Vagina (tissue), 2 donors: ENCODE measurements at places on chromosomes 4 and X.

- no peak overlapping the region for H3K27ac ChIP-seq
- no peaks in the 10 kb centered on the region for H3K36me3 ChIP-seq
- H3K4me3 ChIP-seq, result no peak overlapping the region
- H3K4me1 ChIP-seq, result no peaks in the 10 kb centered on the region
- DNase-seq, result no peak
Measured at GRCh38 chrX:47752685-47753084, 84.0 kb upstream of the ZNF81 start.

GRCh38 chr4:16694173-16694883 lies 204.1 kb downstream of the LDB2 start:
- H3K4me1 ChIP-seq, result peaks cover 11% of the 10 kb centered on the region
- H3K4me3 ChIP-seq, result no peak overlapping the region
- H3K27me3 ChIP-seq, result no peaks in the 10 kb centered on the region
- H3K36me3 ChIP-seq, result no peaks in the 10 kb centered on the region

- H3K36me3 ChIP-seq, result no peaks in the 10 kb centered on the region
- no peak overlapping the region for H3K4me3 ChIP-seq
- no peaks in the 10 kb centered on the region for H3K27me3 ChIP-seq
- H3K27ac ChIP-seq, result no peak overlapping the region
Measured at GRCh38 chr4:146124023-146124680, 51.4 kb upstream of the LSM6 start.

DNA sequence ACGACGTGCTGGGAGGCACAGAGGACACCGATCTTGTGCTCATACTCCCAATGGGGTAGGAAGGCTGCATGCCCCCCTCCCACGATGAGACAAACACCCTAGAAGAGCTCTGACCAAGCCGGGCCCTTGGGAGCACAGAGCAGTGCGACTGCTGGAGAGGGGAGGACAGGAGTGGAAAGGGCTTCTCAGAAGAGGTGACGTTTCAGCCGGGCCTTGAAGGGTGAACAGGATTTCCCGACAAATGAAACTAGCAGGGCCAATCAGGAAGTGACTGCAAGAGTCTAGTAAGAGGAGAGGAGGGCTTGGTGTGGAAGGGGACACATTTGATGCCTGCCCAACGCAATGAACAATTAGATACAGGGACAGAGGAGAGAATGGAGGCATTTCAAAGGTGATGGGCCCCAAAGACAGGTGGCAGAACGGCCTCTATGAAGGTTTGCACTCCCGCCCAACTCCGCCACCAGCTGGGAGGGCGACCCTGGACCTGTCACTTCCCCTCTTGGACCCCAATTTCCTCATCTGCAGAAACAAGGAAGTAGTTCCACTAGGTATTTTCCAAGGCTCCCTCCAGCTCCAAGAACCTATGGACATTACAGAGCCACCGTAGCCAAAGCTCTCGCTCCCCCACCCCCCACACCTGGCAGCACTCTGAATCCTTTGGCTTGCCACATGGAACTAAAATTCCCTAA lies 3.9 kb downstream of the HCFC1 start:
- no peak overlapping the region for H3K27ac ChIP-seq
- peaks cover 50% of the 10 kb centered on the region for H3K4me1 ChIP-seq
- DNase-seq, result no peak
- no peaks in the 10 kb centered on the region for H3K36me3 ChIP-seq

GRCh38 chrX:113980953-113981352 lies 602.9 kb upstream of the HTR2C start:
- no peaks in the 10 kb centered on the region for H3K27me3 ChIP-seq
- no peak overlapping the region for H3K4me3 ChIP-seq
- no peak for DNase-seq
- no peaks in the 10 kb centered on the region for H3K4me1 ChIP-seq
- H3K27ac ChIP-seq, result no peak overlapping the region

DNA sequence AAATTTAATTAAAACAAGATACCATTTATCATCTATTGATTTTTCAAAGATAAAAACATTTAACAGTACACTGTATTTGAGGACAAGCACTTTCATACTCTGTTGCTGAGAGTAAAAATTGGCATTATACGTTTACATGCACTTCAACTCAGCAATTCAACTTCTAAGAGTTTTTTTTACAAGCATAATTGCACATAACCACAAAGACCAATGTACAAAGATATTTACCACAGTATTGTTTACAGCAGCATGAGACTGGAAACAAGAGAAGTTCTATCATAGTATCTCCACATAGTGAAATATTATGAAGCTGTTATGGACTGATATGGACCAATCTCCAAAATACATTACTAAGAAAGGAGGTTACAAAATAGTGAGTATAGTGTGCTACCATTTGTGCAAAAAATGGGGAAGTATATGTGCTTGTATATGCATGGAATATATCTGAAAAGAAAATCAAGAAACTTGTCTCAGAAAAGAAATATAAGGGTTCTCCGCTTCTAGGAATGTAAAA lies 10.9 kb downstream of the GAB3 start:
- no peak overlapping the region for H3K27ac ChIP-seq
- no peak overlapping the region for H3K4me3 ChIP-seq
- no peaks in the 10 kb centered on the region for H3K36me3 ChIP-seq
- H3K4me1 ChIP-seq, result peaks cover 4% of the 10 kb centered on the region
- DNase-seq, result no peak
- H3K27me3 ChIP-seq, result no peaks in the 10 kb centered on the region

DNA sequence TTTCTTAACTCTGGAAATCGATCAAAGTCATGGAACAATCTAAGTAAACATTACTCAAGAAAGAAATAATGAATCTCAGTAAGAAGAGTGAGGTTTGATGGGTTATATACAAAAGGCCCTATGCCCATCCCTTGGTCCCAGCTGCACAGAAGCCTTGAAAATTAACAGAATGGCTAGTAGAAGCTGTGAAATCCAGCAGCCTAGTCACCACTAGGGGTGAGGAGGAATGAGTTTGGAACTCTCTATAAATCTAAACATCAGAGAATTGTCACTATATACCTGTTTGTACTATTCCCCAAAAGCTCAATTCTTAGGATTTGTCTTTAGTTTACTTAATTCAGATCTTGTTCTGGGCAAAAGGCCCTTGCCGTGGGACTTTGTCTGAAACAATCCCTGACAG lies 313.9 kb upstream of the GRID2 start:
- H3K27ac ChIP-seq, result no peak overlapping the region
- no peak overlapping the region for H3K4me3 ChIP-seq
- no peaks in the 10 kb centered on the region for H3K36me3 ChIP-seq
- no peaks in the 10 kb centered on the region for H3K4me1 ChIP-seq

DNA sequence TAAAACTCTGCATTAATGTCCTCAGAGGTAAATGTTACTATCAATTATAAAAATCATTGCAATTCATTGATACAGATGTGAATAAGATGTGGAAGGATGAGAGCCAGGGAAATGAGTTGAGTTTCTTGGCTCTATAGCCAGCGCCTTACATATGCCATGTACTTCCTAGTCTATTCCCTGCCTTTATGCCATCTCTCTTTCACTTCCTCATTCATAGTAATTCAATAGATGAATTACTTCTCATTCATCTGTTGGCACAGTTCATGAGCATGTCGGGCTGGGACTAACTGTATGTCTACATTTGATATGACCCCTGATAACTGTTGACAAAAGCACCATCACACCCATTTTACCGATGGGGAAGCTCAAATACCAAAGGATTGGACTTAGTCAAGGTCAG lies 55.7 kb downstream of the LNX1 start:
- no peak overlapping the region for H3K4me3 ChIP-seq
- no peak overlapping the region for H3K27ac ChIP-seq
- H3K27me3 ChIP-seq, result no peaks in the 10 kb centered on the region
- H3K4me1 ChIP-seq, result peaks cover 37% of the 10 kb centered on the region

DNA sequence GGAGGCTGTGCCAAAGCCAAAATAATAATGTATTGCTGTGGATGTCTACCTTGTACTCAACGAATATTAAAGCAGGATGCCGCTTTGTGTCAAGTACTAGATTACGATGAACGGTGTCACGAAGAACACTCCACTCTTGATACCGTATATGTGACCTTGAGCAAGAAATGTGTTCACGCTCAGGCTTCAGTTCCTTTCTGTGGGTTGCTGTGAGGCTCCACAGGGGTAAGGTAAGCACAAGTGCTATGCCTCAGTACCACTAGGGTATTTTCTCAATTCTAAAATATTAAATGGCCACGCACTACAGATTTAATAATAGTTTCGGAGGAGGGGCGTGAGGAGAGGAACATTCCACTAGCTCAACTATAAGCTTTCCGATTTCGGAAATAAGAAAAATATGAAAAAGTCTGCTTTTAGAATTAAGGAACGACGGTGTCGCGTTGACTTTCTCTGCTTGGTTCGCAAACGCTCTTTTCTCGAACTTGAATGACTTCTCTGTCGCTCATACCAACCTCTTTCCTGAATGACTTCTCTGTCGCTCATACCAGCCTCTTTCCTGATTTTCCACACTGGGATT lies 607 bp upstream of the SCOC start:
- peak overlapping the region; percentile 81 for H3K27ac ChIP-seq
- DNase-seq, result no peak
- H3K4me3 ChIP-seq, result peak overlapping the region; percentile 85
- H3K4me1 ChIP-seq, result peaks cover 43% of the 10 kb centered on the region

DNA sequence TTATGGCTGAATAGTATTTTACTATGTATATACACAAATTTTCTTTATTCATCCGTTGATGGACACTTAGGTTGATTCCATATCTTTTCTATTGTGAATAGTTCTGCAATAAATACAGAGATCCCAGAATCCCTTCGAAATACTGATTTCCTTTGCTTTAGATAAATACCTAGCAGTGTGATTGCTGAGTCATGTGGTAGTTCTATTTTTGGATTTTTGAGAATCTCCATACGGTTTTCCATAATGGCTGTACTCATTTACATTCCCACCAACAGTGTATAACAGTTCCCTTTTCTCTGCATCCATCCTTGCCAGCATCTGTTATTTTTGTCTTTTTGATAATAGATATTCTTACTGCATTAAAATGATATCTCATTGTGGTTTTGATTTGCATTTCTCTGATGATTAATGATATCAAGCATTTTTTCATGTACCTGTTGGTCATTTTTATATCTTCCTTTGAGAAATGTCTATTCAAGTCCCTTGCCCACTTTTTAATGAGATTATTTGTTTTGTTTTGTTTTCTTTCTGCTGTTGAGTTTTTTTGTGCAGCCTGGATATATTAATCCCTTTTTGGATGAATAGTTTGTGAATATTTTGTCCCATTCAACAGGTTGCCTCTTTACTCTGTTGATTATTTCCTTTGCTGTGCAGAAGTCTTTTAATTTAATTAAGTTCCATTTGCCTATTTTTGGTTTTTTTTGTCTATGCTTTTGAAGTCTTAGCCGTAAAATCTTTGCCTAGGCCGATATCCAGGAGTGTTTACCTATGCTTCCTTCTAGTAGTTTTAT lies 466.7 kb upstream of the TENM3 start:
- H3K4me1 ChIP-seq, result no peaks in the 10 kb centered on the region
- no peak overlapping the region for H3K4me3 ChIP-seq
- no peaks in the 10 kb centered on the region for H3K36me3 ChIP-seq
- DNase-seq, result no peak

DNA sequence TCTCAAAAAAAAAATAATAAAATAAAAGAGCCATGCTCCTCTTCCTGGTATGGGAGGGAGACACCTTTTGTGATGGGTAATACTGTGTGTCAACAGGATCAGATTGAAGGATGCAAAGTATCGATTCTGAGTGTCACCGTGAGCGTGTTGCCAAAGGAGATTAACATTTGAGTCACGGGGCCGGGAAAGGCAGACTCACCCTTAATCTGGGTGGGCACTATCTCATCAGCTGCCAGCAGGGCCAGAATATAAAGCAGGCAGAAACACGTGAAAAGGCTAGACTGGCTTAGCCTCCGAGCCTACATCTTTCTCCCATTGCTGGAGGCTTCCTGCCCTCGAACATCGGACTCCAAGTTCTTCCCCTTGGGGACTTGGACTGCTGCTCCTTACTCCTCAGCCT lies 95.4 kb downstream of the SHOX start:
- no peak overlapping the region for H3K27ac ChIP-seq
- H3K36me3 ChIP-seq, result no peaks in the 10 kb centered on the region
- no peak overlapping the region for H3K4me3 ChIP-seq
- H3K4me1 ChIP-seq, result no peaks in the 10 kb centered on the region
- H3K27me3 ChIP-seq, result no peaks in the 10 kb centered on the region
- peak; percentile 13 for DNase-seq

- H3K4me3 ChIP-seq, result no peak overlapping the region
- H3K27me3 ChIP-seq, result no peaks in the 10 kb centered on the region
- H3K27ac ChIP-seq, result no peak overlapping the region
Measured at GRCh38 chrX:109958266-109958665, 44.6 kb upstream of the TMEM164 start.

- H3K4me1 ChIP-seq, result no peaks in the 10 kb centered on the region
- H3K27me3 ChIP-seq, result no peaks in the 10 kb centered on the region
- DNase-seq, result no peak
- H3K4me3 ChIP-seq, result no peak overlapping the region
- H3K36me3 ChIP-seq, result no peaks in the 10 kb centered on the region
Measured at GRCh38 chr4:15443371-15444160, 15.7 kb downstream of the C1QTNF7 start.

GRCh38 chr4:58303456-58303855 lies 1193.3 kb upstream of the IGFBP7 start:
- no peaks in the 10 kb centered on the region for H3K4me1 ChIP-seq
- H3K36me3 ChIP-seq, result no peaks in the 10 kb centered on the region

DNA sequence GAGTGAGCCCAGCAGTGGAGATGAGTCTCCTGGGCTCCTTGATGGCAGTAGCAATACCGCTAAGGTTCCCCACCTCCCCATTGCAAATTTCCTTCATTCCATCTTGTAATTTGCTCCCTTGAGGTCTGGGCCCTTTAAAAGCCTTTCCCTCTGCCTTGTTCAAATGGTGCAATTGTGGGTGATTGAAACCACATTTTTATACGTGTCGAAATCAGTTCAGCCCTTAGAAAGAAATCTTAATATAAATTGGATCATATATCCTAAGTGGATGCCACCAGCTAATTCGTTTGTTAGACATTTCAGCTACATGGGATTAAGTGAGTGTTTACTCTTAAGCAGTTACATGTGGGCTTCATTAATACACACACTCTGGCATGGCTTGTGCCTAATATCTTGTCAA lies 68.6 kb downstream of the NHS start:
- H3K4me3 ChIP-seq, result no peak overlapping the region
- H3K27me3 ChIP-seq, result no peaks in the 10 kb centered on the region
- no peaks in the 10 kb centered on the region for H3K36me3 ChIP-seq
- no peak for DNase-seq

- H3K4me1 ChIP-seq, result no peaks in the 10 kb centered on the region
- H3K27me3 ChIP-seq, result no peaks in the 10 kb centered on the region
- peak overlapping the region; percentile 44 for H3K4me3 ChIP-seq
- H3K36me3 ChIP-seq, result no peaks in the 10 kb centered on the region
Measured at GRCh38 chrX:11759172-11759460, 1.1 kb downstream of the MSL3 start.

- no peaks in the 10 kb centered on the region for H3K36me3 ChIP-seq
- no peak overlapping the region for H3K4me3 ChIP-seq
- DNase-seq, result no peak
- no peaks in the 10 kb centered on the region for H3K27me3 ChIP-seq
Measured at GRCh38 chr4:138522366-138522765, 280.2 kb upstream of the SLC7A11 start.
